Spleen (tissue), 13 donors: ENCODE measurements at places on chromosomes 5 and 9. TPM values are rescaled to one million over a fixed set of nuclear protein-coding genes. Genes with fewer than 3 reads are reported as not detected.

Gene CRB2
- 3.0 TPM for total RNA-seq

DNA sequence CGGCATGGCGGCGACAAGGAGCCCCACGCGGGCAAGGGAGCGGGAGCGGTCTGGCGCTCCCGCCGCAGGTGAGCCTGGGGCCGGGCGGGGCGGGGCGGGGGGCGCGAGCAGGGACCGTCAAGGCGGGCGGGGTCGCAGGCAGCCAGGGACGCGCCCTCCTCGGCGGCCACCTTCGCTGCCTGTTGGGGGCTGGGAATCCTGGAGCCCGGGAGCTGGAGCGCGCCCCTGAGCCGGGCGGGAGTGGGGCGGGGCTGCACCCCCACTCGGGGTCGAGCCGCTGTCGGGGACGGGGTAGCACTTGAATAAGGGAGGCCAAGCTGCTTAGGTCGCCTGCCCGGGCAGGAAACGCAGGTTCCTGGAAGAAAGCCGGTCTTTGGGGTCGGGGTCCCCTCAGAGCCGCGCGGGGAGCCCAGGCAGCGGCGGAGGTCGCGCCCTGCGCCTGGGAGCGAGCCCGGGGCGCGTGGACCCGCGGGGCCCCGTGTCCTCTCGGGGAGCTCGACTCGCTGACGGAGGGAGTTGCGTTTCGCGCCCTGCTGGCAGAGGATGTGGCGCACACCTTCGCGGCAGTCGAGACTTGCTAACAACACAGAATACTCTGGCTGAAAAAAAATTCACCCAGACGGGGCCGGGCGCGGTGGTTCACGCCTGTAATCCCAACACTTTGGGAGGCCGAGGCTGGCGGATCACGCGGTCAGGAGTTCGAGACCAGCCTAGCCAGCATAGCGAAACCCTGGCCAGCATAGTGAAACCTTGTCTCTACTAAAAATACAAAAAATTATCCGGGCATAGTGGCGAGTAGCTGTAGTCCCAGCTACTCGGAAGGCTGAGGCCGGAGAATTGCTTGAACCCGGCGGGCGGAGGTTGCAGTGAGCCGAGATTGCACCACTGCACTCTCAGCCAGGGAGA lies 552 bp downstream of the OTULINL start:
- H3K4me1 ChIP-seq = peaks cover 8% of the 10 kb centered on the region
- peak; percentile 96 for DNase-seq
- peak overlapping the region; percentile 81 for H3K4me3 ChIP-seq

DNA sequence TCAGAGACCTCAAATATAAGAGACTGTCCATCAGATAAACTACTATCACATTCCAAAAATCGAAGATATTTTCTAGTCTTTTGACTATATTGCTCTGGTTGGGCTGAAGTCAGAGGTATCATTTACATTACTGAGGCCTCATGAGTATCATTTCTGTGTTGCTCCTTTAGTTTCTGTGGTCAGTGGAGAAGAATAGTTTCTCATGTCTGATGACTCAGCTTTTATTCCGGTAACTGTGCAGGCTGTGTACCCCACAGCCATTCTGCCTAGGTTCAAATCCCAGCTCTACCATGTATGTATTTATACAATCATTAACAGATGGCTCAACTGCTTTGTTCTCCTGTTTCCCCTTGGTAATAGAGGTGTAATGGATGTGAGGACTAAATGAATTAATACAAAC lies 179.3 kb downstream of the ALDH1A1 start:
- H3K27me3 ChIP-seq = no peaks in the 10 kb centered on the region
- H3K4me3 ChIP-seq = no peak overlapping the region
- H3K36me3 ChIP-seq = no peaks in the 10 kb centered on the region
- no peaks in the 10 kb centered on the region for H3K4me1 ChIP-seq
- H3K27ac ChIP-seq = no peak overlapping the region
- no peak for DNase-seq

DNA sequence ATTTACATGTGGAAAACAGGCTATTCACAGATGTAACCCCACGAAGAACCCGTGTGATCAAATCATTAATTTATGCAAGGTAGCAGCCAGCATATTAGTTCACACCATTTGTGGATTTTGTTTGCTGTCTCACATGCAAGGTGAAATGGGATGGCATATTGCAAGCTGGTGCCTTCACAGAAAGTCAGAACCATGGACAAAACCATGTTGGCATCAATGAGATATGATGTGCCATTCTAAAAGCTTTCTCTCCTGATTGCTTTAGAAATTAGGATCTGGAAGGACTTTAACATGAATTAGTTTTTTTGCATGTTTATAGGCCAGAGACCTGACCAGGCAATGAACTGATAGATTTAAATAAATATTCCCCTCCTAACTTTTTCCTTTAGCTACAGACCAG lies 129.3 kb downstream of the SEMA6A start:
- no peak overlapping the region for H3K4me3 ChIP-seq
- no peak for DNase-seq
- no peaks in the 10 kb centered on the region for H3K4me1 ChIP-seq
- no peaks in the 10 kb centered on the region for H3K27me3 ChIP-seq
- peaks cover 59% of the 10 kb centered on the region for H3K36me3 ChIP-seq

DNA sequence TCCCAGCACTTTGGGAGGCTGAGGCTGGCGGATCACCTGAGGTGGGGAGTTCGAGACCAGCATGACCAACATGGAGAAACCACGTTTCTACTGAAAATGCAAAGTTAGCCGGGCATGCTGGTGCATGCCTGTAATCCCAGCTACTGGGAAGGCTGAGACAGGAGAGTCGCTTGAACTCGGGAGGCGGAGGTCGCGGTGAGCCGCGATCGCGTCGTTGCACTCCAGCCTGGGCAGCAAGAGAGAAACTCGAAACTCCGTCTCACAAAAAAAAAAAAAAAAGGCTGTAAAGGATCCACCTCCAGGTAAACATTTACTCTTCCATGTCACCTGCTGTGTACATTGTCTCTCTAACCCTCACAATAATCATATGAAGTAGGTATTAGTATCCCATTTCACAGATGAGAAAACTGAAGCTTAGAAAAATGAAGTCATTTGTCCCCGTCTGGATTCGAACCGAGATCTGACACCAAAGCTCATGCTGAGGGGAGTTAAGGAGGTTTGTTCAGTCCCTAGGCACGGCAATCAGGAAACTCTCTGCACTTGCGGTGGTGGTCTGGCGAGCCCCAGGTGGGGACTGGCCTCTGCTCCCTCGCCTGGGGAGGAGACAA lies 494 bp upstream of the DOCK2 start:
- no peaks in the 10 kb centered on the region for H3K36me3 ChIP-seq
- H3K4me1 ChIP-seq = peaks cover 50% of the 10 kb centered on the region
- peak overlapping the region; percentile 82 for H3K27ac ChIP-seq
- peak overlapping the region; percentile 73 for H3K4me3 ChIP-seq
- peaks cover 16% of the 10 kb centered on the region for H3K27me3 ChIP-seq

DNA sequence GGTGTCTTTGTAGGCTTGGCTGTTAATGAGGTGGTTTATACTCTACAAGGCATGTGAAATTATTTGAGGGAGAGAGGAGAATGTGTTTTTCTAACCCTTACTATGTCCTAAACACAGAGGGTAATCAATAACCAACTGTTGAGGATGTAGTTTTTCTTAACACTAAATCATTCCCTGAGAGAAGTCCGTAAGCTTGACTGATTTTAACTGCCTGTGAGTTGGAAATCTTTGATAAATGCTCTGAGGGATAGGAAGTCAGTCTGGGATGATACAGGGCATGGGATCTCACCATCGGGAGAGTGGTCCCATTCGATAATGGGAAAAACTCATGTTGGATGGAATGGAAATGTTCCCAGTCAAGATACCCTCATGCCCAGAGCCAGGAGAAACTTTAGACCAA lies 249.6 kb downstream of the PDZD2 start:
- no peaks in the 10 kb centered on the region for H3K4me1 ChIP-seq
- no peak overlapping the region for H3K4me3 ChIP-seq
- no peak overlapping the region for H3K27ac ChIP-seq
- no peaks in the 10 kb centered on the region for H3K27me3 ChIP-seq
- no peaks in the 10 kb centered on the region for H3K36me3 ChIP-seq

DNA sequence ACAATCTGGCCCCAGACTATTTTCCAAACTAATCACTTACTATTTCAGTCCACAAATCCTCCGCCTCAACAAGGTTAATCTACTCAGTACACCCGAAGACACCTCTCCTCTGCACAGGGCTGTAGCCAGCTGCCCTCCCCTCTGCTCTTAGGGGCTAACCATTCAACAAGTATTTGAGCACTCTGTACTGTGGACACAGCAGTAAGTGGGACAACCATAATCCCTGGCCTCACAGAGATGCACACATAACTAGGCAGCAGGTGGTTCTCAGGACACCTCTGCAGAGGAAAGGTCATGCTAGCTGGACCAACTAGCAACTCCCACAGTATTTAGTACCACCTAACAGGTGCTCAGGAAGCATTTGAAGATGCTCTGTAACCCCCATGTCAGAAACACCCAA lies 5.5 kb downstream of the CAMSAP1 start:
- peaks cover 13% of the 10 kb centered on the region for H3K4me1 ChIP-seq
- no peaks in the 10 kb centered on the region for H3K27me3 ChIP-seq
- H3K27ac ChIP-seq = peak overlapping the region; percentile 58
- DNase-seq = no peak
- no peaks in the 10 kb centered on the region for H3K36me3 ChIP-seq

DNA sequence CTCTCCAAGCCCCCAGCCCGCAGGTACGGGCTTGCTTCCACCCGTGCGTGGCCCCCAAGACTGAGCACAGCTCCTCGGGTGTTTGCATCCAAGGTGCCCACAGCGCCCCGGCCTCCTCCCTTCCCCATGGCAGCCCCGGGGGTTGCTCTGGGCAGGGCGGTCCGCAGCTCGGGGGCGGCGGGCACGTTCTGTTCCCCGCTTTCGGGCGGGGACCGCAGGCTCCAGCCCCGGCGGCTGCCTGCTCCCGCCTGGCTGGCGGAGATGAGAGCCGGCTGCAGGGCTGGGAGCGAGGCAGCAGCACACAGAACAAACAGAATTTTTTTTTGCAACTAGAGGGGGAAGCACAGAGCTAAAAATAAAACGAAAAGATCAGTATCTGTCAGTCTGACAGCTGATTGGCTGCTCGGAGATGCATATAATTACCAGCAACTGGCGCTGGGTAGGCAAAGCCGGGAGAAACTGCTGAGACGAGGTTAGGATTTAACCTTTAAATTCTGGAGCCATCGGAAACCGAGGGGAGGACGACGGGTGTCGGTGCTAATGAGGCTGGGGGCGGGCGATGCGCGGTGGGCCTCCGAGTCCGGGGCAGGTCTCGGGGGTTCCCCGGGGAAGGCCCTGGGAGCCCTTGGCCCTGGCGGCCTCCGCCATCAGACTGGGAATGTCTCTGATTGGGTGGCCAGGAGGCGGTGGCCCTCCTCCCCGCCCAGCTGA lies 142.7 kb upstream of the IER5L start:
- peak; percentile 86 for DNase-seq
- no peaks in the 10 kb centered on the region for H3K36me3 ChIP-seq
- H3K27ac ChIP-seq = peak overlapping the region; percentile 51
- no peaks in the 10 kb centered on the region for H3K27me3 ChIP-seq
- peak overlapping the region; percentile 0 for H3K4me3 ChIP-seq

DNA sequence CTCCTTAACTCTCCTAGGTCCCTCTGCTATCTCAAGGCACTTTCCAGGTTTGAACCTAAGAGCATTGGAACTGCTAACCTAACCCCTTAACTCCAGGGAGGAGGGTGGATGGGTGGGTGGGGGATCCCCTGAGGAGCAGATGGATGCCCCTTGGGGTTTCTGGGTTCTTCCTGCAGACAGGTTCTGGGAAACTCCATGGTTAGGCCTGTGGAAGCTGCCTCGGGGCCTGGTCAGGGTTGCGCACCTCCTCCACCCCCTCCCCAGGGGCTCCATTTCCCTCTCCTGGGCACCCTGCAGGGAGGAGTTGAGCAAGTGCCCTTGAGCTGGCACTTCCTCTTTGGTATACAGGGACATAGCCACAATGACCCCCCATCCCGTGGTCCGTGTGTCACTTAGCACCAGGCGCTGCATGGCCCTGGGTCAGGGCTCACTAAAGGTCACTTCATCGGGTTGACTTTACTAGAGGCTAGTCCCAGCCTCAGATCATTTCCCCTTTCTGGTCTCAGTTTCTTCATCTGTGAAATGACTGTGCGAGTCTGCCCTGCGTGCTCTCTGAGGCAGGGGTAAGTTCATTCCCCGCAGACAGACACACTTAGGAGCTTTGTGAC lies 16.0 kb downstream of the CXXC5 start:
- peak overlapping the region; percentile 92 for H3K27ac ChIP-seq
- DNase-seq = peak; percentile 88
- H3K36me3 ChIP-seq = no peaks in the 10 kb centered on the region
- peaks cover 100% of the 10 kb centered on the region for H3K4me1 ChIP-seq

DNA sequence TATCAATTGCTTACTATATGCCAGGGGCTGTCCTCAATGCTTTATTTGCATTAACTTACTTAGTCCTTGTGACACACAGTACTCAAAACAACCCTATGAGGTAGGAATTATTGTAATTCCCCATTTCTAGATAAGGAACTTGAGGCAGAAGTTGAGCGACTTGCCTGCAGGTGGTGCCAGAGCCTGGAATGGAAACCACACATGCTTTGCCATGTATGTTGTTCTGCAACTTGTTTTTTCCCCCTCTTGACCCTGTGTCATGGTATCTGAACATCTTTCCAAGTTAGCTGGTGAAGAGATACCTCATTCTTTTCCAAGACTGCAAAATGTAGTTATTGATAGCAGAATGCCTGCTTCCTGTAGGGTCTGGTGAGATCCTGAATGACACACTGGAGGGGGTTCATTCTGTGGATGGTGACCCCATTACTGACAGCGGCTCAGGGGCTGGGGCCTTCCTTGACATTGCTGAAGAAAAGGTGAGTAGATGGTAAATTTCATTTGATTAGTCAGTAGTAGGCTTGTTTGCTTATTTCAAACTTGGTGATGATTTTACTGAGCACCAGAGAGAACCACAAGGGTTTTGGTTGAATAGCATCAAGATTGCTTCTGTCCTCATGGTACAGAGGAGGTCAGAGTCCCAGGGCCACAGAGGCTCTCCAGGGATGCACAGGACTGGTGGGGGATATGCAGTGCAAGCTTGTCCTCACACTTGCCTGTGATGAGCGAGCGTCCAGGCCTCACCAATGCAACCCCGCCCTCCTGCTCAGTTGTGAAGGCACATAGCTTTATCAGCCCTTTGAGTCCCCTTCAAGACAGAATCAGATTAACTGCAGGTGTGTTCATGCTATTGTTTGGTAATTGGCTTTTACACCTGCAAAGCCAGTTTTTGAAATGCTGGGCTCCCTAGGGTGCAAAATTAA lies 57.0 kb downstream of the COL15A1 start:
- no peaks in the 10 kb centered on the region for H3K36me3 ChIP-seq
- no peaks in the 10 kb centered on the region for H3K27me3 ChIP-seq
- H3K27ac ChIP-seq = no peak overlapping the region
- peaks cover 4% of the 10 kb centered on the region for H3K4me1 ChIP-seq
- no peak overlapping the region for H3K4me3 ChIP-seq
- no peak for DNase-seq
